ENCODE measurements at places on chromosomes 5 and 9.

GRCh38 chr5:131279204-131279603 is 15.4 kb downstream of the CDC42SE2 start:
- DNase-seq = no peak

DNA sequence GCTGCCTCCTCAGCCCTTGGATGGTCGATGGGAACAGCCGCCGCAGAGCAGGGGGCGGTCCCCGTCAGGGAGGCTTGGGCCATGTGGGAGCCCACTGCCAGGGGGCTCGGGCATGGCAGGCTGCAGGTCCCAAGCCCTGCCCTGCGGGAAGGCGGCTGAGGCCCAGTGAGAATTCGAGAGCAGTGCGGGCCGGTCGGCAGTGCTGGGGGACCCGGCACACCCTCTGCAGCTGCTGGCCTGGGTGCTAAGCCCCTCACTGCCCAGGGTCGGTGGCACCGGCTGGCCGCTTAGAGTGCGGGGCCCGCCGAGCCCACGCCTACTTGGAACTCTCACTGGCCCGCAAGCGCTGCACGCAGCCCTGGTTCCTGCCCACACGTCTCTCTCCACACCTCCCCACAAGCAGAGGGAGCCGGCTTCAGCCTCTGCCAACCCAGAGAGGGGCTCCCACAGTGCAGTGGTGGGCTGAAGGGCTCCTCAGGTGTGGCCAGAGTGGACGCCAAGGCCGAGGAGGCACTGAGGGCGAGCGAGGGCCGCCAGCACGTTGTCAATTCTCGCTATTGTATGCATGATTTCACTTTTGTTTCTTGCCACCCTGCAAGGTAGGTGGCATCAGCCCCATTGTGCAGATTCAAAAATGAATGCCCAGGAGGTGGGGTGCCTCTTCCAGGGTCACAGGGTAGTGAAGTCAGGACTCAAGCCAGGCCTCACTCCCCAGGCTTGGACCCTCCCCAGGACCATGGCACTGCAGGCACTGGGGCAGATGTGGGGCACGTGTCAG is 48.6 kb downstream of the COL15A1 start:
- DNase-seq = no peak

DNA sequence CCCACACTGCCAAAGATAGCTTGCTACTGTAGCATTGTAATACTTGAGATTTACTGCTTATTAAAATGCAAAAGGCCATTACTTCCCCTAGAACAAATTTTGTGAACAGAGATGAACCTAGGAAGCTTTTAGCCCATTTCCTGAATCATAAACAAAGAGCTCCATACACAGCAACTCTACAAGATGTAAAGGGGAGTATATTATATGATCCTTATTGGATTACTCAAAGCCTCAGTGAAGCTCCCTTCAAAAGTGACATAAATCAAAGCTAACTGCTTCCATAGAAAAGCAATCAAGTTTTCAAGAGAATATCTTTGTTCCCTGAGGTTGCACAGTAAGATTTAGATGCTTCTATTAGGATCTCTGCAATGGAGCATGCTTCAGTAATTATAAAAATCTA is 629.8 kb downstream of the EFNA5 start:
- no peak for DNase-seq

GRCh38 chr9:74595286-74595685 is 98.2 kb downstream of the RORB start:
- DNase-seq = no peak

- DNase-seq = no peak
Observed at GRCh38 chr5:173188280-173188679, 43.9 kb downstream of the BNIP1 start.

GRCh38 chr5:176564002-176564401 is 14.9 kb downstream of the CDHR2 start:
- no peak for DNase-seq

DNA sequence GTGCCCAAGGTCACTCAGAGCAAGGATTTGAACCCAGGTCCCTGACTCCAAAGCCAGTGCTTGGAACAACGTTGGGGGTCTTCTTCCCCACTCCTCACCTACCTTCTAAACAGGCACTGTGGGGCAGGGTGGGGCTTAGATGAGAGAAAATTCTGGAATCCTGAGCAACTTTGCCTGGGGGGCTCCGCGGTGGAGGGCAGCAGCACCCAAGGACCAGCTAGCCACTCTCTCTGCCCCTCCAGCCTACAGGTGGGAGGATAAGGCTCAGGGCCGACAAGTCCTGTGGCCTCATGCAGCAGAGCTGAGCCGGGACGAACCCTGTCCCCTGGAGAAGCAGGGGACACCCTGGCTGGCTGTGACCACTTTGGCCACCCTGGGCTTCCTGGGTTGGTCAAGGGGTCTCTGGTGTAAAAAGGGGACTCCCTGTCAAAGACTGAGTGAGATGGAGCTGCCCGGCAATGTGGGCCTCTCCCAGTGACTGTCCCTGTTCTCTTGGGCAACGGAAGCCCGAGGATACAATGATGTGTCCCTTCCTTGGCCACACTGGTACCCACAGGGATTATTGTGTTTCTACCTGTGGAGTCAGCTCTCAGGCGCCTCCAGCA is 26.5 kb downstream of the CEL start:
- no peak for DNase-seq

DNA sequence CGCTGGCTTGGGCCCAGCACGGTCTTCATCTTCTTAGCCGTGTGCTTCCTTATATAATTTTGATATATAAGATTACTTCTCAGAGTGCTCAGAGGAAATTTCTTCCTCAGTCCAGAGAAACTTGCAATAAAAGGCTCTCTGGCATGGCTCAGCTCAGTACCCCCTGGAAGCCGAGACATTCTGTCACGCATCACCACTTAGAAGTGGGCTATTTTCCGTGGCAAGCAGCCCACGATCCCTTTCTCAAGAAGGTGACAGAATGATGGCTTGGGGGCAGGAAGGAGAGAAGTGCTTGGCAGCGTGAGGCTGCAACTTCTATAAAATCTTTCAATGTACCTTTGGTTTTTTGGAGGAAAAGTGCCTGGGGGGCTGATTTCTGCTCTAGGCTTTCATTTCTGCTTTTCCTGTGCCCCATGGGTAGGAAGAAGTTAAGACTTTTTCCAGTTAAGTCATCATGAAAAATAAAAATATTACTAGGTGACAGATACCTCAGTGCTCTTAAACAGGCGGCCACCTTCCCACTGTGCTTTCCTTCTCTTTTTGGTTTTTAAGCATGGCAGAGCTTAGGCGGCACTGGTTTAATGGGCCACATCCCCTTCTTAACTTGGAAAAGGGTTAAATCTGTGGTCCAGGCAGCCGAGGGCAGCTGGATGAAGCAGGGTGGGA is 104.6 kb downstream of the MVB12B start:
- DNase-seq = no peak

GRCh38 chr5:102107865-102108264 is 188.2 kb downstream of the SLCO4C1 start:
- DNase-seq = no peak

DNA sequence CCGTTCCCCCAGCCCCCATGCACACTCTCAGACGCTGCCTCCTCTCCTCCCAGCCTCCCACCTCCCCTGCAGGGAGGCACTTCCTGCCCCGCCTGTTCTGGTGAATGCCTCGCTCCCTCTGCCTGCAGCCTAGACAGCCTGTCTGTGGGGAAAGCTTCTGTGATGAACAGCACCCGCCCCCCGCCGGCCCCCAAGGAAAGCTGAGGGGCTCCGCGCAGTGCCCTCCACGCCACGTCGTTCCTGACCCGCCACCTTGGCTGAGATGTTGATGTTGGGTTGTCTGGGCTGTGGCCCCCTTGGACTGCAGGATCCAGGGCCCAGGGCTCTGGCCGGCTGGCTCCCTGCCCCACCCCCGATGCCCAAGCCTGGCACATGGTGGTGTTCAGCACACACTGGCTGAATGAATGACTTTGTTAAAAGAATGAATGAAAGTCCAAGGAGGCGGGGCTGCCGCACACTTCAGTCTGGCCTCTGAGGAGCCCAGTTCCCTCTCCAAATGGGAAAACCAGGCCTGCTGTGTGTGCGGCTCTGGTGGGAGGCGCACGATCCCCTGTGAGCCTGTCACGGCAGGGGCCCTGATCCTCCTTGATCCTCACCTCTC is 2.1 kb upstream of the MYMK start:
- DNase-seq = no peak

- DNase-seq = no peak
Observed at GRCh38 chr5:106595864-106596263, 1074.9 kb downstream of the EFNA5 start.

DNA sequence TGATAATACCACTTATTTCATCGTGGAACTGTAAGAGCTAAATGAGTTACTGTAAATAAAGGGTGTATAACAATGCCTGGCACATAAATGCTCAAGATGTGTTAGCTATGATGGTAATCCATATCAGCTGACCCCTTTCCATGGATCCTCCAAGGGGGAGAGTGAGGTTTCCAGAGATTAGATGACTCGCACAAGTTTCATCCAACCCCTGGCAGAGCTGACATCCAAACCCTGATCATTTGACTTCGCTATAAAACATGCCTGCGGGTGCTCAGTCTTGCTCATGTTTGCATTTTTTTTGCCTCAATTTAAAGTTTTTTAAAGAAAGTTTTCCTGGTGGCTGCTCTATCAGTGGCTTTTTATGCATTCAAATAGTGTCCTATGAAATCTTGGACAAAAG is 145.7 kb upstream of the SMIM23 start:
- DNase-seq = no peak

GRCh38 chr9:89838621-89839020 is 233.8 kb downstream of the GADD45G start:
- no peak for DNase-seq

GRCh38 chr5:82119889-82120288 is 148.1 kb downstream of the ATG10 start:
- DNase-seq = no peak

GRCh38 chr5:33883482-33883881 is 8.3 kb downstream of the ADAMTS12 start:
- no peak for DNase-seq

DNA sequence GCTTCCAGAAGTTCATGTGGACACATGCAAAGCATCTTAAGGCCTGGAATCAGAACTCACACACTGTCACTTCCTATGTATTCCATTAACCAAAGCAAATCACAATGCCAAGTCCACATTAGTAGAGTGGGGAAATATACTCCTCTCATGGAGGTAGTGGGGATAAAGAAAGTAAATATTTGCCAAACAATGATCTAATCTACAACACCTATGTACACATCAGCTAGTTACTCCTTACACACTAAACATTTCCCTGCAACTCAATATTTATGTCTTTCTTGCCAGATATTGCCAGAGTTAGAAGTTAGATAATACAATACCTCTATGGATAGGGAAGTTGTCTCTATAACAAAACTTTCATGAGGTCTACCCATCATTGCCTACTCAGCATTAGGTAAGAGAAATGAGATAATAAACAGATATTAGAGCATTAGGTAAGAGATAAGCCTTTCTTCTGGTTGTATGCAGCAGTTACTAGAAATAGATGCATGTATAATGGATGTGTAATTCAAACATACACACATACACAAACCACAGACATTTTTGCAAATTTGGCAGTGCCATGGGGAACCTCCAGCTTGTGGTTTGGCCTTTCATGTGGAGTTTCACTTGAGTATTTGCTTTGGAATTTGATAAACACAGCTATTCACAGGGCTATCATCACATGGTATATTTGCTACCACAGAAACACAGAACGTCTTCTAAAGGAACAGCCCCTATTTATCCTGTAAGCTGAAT is 196.5 kb downstream of the TLE1 start:
- no peak for DNase-seq

DNA sequence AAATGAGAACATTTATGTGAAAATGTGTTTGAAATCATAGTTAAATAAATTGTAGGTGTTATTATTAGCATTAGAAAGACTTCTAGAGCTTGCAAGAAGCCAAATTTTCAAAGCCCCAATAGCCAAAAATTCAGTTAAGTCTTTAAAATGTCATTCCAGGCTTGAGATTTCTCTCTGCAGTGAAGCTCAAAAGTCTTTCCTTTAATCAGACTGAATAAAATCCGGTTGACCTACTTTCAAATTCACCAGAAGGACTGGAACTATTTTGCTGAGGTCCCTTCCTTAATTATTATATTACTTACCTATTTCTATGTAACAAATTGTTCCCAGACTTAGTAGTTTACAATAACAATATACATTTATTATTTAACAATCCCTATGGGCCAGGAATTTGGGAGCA is 112.2 kb upstream of the TRPM3 start:
- no peak for DNase-seq

GRCh38 chr5:159198063-159199036 is 11.0 kb downstream of the RNF145 start:
- DNase-seq = no peak

- DNase-seq = no peak
Observed at GRCh38 chr5:126931963-126932660, 98.2 kb downstream of the MARCHF3 start.

DNA sequence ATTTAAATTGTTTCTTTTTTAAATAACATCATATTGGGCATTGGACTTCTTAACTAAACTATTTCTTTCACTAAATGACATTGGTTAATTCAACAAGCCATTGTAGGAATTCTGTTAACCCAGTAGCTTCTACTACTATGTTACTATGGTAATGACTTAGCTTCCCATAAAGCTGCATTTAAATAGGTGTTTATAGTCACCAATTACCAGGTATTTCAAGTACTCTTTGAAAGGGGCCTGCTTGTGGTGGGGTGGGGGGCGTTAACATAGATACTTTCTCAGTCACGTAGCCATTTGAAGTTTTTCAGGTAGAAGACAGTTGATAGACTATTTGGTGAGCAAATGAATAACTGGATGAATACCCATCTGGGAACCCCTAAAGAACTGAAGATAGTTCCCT is 34.0 kb downstream of the PIK3R1 start:
- DNase-seq = no peak

GRCh38 chr9:36074870-36075532 is 38.3 kb downstream of the RECK start:
- no peak for DNase-seq

DNA sequence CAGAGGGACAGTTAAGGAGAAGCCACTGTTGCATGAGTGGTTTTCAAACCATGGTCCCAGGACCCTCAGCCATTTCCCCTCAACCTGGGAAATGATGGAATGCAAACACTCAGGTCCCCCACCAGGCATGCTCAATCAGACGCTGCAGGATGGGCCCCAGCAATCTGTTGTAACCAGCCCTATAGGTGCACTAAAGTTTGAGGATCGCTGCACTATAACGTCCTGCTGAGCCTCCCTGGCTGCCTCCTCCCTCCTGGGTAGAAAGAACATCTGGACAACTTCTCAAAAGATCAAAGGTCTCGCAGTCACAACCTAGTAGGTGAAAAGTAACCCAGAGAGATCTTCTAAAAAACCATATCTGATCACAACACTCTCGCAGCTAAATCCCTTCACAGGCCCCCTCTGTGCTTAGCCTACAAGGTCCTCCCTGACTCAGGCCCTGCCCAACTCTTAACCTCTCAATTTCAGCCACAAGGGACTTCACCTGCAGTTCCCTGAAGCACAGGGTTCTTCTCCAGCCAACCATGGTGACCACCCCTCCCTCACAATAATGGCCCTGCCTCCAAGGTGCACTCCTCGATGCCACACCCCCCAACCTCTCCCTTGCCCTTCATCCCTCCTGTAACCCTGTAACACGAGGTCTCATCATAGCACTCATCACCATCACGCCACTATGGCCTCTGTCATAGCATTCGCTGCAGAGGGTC is 3.5 kb downstream of the SHB start:
- DNase-seq = no peak

GRCh38 chr9:126666155-126666803 is 52.6 kb downstream of the LMX1B start:
- no peak for DNase-seq

GRCh38 chr5:111697215-111697614 is 59.8 kb downstream of the NREP start:
- DNase-seq = no peak

- DNase-seq = no peak
Observed at GRCh38 chr5:57447658-57448057, 35.0 kb downstream of the ACTBL2 start.

- no peak for DNase-seq
Observed at GRCh38 chr9:77020413-77021290, 1.2 kb downstream of the FOXB2 start.
